Stomach (tissue), 19 donors: ENCODE measurements at places on chromosomes 3 and 15. TPM values are rescaled to one million over a fixed set of nuclear protein-coding genes. Genes with fewer than 3 reads are reported as not detected.

The RASGRF1 gene
- total RNA-seq = 0.18 TPM

- H3K4me1 ChIP-seq = no peaks in the 10 kb centered on the region
- H3K4me3 ChIP-seq = no peak overlapping the region
- no peaks in the 10 kb centered on the region for H3K36me3 ChIP-seq
Observed at GRCh38 chr15:79025201-79025600, 65.4 kb downstream of the RASGRF1 start.

GRCh38 chr3:67593761-67594234 lies 60.6 kb downstream of the SUCLG2 start:
- H3K4me3 ChIP-seq = no peak overlapping the region
- H3K27ac ChIP-seq = no peak overlapping the region
- H3K36me3 ChIP-seq = peaks cover 6% of the 10 kb centered on the region
- DNase-seq = no peak
- H3K27me3 ChIP-seq = no peaks in the 10 kb centered on the region
- no peaks in the 10 kb centered on the region for H3K4me1 ChIP-seq

The ADAMTS9 gene
- 35.6 TPM for total RNA-seq

DNA sequence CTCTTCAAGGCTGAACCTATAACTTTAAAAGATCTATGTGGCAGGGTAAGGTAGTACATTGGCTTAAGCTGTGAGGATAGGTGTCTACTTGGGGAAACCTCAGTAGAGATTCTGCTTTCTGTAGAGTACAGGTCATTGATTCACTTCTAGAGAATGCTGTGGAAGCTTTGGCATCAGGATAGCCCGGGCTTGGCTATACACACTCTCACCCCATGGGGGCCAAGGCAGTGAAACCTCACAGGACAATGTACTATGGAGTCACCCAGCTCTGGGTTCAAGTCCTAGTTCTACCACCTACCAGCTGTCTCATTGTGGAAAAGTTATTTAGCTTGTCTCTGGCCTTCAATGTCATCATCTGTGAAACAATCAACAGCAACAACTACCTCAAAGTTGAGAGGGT lies 9.0 kb downstream of the MTFMT start:
- no peak for DNase-seq
- H3K4me1 ChIP-seq = peaks cover 23% of the 10 kb centered on the region
- no peak overlapping the region for H3K27ac ChIP-seq
- peaks cover 76% of the 10 kb centered on the region for H3K36me3 ChIP-seq
- H3K27me3 ChIP-seq = no peaks in the 10 kb centered on the region

DNA sequence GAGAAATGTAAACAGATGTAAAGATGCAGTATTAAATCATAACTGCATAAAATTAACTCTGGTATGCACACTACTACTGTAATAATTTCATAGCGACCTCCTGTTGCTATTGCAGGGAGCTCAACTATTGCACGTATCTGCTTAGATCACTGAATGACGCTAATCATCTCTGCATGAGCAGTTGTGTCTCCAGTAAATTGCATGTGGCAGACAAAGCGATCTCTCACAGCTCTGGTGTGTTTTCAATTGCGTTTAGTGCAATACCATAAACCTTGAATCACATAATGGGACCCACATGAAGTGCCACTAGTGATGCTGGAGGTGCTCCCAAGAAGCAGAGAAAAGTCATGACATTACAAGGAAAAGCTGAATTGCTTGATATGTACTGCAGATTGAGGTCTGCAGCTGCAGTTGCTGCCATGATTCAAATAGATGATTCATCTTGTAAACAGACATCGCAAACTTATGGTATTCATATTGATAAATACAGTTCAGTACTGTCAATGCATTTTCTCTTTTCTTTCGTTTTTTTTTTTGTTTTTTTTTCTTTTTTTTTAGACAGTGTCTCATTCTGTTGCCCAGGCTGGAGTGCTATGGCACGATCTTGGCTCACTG lies 30.2 kb upstream of the LCTL start:
- H3K4me1 ChIP-seq = no peaks in the 10 kb centered on the region
- no peak overlapping the region for H3K4me3 ChIP-seq
- H3K27ac ChIP-seq = no peak overlapping the region
- H3K36me3 ChIP-seq = no peaks in the 10 kb centered on the region
- DNase-seq = no peak

- DNase-seq = no peak
- no peak overlapping the region for H3K4me3 ChIP-seq
- peaks cover 31% of the 10 kb centered on the region for H3K36me3 ChIP-seq
- H3K4me1 ChIP-seq = peaks cover 58% of the 10 kb centered on the region
- H3K27ac ChIP-seq = no peak overlapping the region
- no peaks in the 10 kb centered on the region for H3K27me3 ChIP-seq
Observed at GRCh38 chr3:129432036-129432435, 3.6 kb upstream of the EFCAB12 start.

GRCh38 chr15:77865106-77865610 lies 212.4 kb downstream of the TBC1D2B start:
- no peaks in the 10 kb centered on the region for H3K4me1 ChIP-seq
- no peaks in the 10 kb centered on the region for H3K36me3 ChIP-seq
- peaks cover 9% of the 10 kb centered on the region for H3K27me3 ChIP-seq
- no peak overlapping the region for H3K27ac ChIP-seq

- H3K4me3 ChIP-seq = no peak overlapping the region
- H3K27ac ChIP-seq = no peak overlapping the region
- no peaks in the 10 kb centered on the region for H3K36me3 ChIP-seq
- H3K27me3 ChIP-seq = no peaks in the 10 kb centered on the region
Observed at GRCh38 chr3:69435274-69436265, 49.7 kb upstream of the FRMD4B start.

The ZNF80 gene
- total RNA-seq = not detected

DNA sequence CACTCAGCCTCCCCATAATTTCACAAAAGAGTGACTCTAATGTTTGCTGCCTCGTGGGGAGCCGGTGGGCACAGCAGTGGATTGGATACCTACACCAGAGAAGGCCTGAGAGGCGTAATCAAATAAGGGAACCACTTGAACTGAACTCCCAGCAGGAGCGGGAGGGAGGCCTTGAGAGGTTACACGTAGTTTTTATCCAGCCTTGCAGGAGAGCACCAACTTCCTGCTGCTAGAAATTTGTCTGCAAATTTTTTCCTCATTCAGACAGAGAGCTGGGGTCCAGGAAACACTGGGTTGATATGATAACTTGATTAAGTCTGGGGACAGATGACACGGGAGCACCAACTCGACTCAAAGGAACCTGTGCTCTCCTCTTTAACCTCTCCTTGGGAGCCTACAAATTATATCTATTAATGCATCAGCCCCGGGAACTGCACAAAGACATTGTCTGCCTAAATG lies 69.8 kb downstream of the HES1 start:
- DNase-seq = no peak
- H3K27ac ChIP-seq = no peak overlapping the region
- peaks cover 20% of the 10 kb centered on the region for H3K27me3 ChIP-seq
- H3K4me3 ChIP-seq = no peak overlapping the region
- H3K4me1 ChIP-seq = no peaks in the 10 kb centered on the region

DNA sequence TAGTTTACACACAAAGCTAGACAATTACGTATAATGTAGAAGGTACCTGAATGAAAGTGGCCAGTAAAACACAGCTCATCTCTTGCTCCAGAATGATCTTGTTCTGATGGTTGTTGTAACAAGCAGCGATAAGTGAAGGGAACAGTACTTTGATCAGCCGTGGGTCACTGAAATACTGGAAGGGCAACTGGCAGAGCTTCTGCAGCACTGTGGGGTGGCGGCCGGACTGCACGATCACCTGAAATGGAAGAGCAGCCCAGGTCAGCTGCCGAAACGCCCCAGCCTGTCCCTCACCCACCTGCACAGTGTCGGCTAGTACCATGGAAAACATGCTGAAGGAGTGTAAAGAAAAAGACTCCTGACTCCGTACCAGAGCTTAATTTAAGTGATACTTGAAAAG lies 17.3 kb downstream of the ISL2 start:
- H3K36me3 ChIP-seq = no peaks in the 10 kb centered on the region
- no peak for DNase-seq
- H3K4me3 ChIP-seq = no peak overlapping the region
- H3K4me1 ChIP-seq = no peaks in the 10 kb centered on the region

GRCh38 chr3:43540624-43541023 lies 81.2 kb downstream of the ANO10 start:
- H3K4me3 ChIP-seq = no peak overlapping the region
- H3K36me3 ChIP-seq = no peaks in the 10 kb centered on the region
- H3K4me1 ChIP-seq = no peaks in the 10 kb centered on the region
- no peak for DNase-seq
- no peak overlapping the region for H3K27ac ChIP-seq

DNA sequence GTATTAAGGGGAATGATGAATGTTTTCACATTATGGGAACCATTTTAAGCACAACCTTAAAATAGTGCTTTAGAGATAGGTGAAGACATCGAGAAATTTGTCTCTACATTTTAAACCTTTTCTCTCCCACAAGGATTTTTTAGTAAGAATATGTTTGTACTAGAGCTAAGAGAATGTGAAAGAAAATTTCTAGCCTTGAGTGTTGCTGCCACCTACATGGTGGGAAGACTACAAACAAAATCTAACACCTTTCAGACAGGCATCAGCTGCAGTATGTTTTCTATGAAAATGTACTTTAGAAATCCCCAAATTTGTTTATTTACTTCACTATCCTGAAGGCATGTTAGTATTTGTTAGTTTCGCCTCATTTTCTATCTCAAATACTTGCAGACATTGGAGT lies 247.4 kb downstream of the WDR72 start:
- H3K27ac ChIP-seq = no peak overlapping the region
- no peaks in the 10 kb centered on the region for H3K4me1 ChIP-seq
- no peaks in the 10 kb centered on the region for H3K27me3 ChIP-seq
- no peak for DNase-seq
- H3K4me3 ChIP-seq = no peak overlapping the region

DNA sequence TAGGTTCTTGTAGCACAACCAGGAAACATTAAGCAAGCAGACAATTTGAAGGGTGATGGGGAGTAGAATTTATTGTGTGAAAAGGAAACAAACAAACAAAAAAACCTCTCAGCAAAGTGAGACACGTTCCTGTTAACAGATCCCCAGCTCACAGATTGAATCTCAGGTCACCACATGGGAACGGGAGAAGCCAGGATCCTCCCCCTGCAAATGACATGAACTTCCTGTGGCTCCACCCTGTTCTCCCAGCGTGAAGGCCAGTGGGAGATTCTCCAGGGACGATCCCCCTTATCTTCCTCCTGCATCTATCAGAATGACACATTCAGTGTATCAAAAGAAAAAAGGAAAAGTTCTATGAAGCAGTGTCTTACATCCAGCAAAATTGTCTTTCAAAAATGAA lies 1488.1 kb downstream of the OTOL1 start:
- no peaks in the 10 kb centered on the region for H3K27me3 ChIP-seq
- no peak overlapping the region for H3K27ac ChIP-seq
- no peak overlapping the region for H3K4me3 ChIP-seq

- no peak for DNase-seq
- H3K4me1 ChIP-seq = no peaks in the 10 kb centered on the region
- no peak overlapping the region for H3K27ac ChIP-seq
Observed at GRCh38 chr15:56353740-56354139, 11.5 kb upstream of the TEX9 start.

The UNC13C gene
- 0.58 TPM for total RNA-seq

- H3K27ac ChIP-seq = no peak overlapping the region
- no peak for DNase-seq
- H3K4me1 ChIP-seq = no peaks in the 10 kb centered on the region
- no peaks in the 10 kb centered on the region for H3K36me3 ChIP-seq
- no peak overlapping the region for H3K4me3 ChIP-seq
Observed at GRCh38 chr3:102233881-102234280, 200.9 kb upstream of the ZPLD1 start.

- H3K27ac ChIP-seq = no peak overlapping the region
- DNase-seq = no peak
- no peaks in the 10 kb centered on the region for H3K36me3 ChIP-seq
- no peak overlapping the region for H3K4me3 ChIP-seq
- no peaks in the 10 kb centered on the region for H3K27me3 ChIP-seq
Observed at GRCh38 chr3:35658686-35659085, 19.4 kb downstream of the ARPP21 start.

The TMEM207 gene
- not detected for total RNA-seq

GRCh38 chr3:49462222-49462621 lies 7.8 kb upstream of the DAG1 start:
- H3K4me1 ChIP-seq = peaks cover 31% of the 10 kb centered on the region
- no peak for DNase-seq
- no peak overlapping the region for H3K4me3 ChIP-seq
- no peaks in the 10 kb centered on the region for H3K36me3 ChIP-seq
- no peaks in the 10 kb centered on the region for H3K27me3 ChIP-seq
- H3K27ac ChIP-seq = peak overlapping the region; percentile 59
